Substantia nigra (tissue), 51 donors: ENCODE measurements at places on chromosomes 2 and 18.

DNA sequence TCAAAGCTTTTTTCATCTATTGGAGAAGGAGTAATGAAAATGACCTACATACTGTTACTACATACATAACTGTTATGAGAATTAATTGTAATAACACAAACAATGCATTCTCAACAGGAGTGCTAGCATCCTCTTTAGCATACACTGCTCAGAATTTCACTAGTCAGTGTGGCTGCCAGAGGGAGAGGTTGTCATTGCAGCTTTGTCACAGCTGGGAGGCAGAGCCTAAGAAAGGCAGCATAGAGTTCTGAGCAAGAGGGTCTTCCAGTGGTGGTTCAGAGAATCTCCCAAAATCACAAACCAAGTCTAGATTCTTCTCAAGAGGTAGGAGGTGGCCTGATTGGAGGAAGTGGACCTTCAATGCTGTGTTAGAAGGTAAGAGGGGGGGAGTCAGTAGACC lies 286.7 kb upstream of the CYRIA start:
- no peak for DNase-seq

DNA sequence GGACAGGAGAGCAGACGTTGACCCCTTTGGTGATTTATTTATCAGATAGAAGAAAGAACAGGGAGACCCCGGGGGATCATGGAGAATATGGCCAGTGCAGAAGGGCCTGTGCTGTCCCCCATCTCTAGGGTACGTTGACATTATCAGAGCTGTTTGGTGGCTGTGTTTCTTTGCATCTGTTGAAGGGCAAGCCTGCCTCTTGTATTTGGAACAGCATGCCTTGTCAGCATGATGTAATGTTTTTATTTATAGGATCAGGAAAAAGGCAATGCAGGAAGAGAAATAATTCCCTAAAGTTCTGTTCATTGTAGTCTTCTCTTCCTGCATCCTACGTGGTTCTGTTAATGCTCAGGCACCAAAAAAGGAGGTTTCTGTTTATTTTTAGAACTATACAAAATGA lies 49.8 kb upstream of the CABYR start:
- no peak for DNase-seq

GRCh38 chr18:35939138-35939537 lies 33.3 kb upstream of the RMP24 start:
- peak; percentile 4 for DNase-seq

DNA sequence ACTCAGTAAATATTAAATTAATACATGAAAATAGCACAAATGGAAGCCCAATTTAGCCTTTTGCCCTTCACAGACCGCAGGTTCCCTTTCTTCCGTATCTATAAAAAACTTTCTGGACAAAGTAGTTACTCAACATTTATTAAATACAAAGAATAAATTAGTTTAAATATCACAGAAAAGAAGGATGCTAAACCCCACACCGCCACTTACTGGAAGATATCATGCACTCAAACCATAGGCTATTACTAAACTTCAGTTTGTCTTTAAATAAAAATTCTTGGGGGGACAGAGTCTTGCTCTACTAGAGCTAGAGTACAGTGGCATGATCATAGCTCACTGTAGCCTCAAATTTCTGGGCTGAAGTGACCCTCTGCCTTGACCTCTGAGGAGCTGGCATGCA lies 120.7 kb upstream of the FHL2 start:
- no peak for DNase-seq

DNA sequence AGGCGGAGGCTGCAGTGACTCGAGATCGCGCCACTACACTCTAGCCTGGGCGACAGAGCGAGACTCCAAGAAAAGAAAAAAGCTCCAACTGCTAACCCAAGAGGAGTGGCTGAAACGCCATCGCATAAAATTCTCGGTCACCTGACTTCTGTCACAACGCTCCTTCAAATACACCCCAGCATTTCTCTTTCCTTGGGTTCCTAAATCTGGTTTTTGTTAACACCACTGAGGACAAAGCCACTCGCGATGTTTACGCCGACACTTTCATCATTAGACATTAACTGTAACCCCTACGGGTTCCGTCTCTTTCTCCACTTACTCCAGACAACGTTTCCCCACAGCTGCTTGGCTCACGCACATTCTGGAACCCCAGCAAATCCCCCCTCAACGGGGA lies 679 bp downstream of the CLK1 start:
- no peak for DNase-seq

GRCh38 chr2:190404487-190404886 lies 3.7 kb upstream of the MFSD6 start:
- no peak for DNase-seq

- no peak for DNase-seq
Measured at GRCh38 chr2:71313016-71313766, 18.4 kb upstream of the ZNF638 start.

- no peak for DNase-seq
Measured at GRCh38 chr2:223599640-223600380, 2.4 kb downstream of the SCG2 start.

DNA sequence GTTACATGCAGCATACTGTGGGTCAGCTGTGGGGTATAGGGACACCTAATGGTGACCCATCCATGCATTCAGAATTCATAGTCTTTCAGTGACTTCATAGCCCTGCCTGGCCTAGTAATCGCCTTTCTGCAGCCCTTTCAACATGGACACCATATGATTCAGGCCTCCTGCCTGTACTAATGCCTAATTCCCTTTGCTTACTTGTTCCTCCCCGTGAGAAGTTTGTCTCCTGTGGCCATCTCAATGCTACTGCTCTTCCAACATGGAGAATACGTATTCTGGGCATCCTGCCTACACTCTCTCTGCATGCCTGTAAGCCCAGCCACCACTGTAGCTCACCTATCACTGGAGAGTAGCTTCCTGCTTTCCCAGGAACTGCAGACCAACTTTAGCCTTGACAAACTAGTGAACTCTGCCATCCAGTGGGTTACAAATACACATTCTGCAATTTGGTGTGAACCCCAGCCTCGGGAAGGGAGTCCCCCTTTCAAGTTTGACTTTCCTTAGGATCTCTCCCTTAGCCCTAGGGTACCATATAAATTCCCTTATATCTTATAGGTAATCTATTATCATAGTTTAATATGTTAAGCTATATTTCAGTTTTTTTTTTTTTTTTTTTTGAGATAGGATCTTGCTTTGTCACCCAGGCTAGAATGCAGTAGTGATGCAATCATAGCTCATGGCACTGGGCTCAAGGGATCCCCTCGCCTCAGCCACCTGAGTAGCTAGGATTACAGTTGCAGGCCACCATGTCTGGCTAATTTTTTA lies 22.3 kb downstream of the M1AP start:
- no peak for DNase-seq

DNA sequence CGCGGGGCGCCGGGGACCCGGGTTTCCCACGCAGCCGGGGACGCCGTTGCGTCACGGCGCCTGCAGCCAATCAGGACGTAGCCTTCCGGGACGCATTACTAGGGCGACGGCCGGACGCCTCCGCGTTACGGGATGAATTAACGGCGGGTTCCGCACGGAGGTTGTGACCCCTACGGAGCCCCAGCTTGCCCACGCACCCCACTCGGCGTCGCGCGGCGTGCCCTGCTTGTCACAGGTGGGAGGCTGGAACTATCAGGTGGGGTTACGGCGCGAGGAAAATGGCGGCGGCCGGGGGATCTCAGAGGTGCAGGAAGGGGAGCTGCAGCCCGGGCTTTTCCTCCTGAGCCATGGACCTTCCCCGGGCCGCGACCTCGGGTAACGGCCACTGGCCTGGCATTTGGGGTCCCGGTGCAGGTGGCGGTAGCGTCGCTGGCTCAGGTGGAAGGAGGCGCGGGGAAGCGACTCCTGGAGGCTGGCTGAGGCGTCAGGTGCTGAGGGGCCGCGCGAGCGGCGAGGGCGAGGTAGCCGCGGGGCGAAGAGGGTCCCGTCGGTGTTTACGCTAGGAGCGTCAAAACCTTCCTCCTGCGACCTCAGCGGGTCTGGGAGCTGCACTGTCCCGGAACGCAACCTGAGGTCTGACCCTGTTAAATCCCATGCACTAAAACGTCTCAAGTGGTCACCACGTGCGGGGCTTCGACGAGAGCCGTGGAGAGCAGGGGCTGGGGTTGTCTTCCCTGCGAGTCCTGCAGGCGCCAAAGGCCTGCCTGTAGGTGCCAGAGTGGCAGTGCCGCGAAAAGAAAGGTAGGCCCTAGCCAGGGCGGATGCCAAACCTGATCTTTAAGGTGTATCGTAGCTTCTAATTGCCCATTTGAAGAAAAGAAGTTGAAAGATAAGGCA lies at the start of gene LCLAT1:
Gene LCLAT1, plus strand, starts transcription at position 98 of the 897 bp plus-strand sequence. CDS start 78,345 bp downstream, outside the sequence.
- DNase-seq, result peak; percentile 36

GRCh38 chr2:8994386-8994785 lies 9.1 kb downstream of the MBOAT2 start:
- no peak for DNase-seq
